ENCODE measurements at places on chromosomes 7 and 10.

DNA sequence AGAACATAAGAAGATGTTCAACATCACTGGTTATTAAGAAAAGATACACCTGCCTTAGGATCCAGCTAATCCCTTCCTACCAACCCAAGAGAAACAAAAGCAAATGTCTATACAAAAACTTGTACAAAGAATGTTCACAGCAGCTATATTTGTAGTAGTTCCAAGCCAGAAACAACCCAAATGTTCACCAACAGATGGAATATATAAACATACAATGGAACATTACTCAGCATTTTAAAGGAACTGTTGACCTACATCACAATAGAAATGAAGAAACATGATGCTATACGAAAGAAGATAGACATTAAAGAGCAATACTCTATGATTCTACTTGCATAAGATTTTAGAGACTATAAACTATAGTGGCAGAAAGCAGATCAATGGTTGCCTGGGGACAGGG lies 149.4 kb downstream of the ZNF438 start:
- no peak for DNase-seq

DNA sequence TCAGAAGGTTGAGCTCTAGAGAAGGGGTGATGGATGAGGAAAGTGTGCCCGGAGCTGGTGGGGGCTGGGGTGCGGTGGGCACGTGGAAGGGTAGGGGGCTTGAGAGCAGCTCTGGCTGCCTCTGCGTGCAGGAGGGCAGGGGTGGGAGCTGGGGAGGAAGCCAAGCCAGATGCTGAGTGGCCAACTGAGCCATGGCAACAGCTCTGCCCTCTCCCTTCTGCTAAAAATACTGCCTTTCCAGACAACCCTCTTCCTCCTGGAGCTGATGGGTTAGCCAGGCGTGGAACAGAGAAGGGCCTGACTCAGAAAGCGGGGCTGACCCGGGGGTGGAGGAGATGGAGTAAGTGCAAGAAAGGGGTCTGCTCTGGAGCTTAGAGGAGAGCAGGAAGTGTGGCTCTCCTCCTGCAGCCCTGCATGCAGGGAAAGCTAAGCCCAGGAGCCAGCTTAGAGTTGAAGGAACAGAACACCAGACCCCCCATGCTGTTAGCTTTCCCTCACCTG lies 114.6 kb upstream of the AGK start:
- no peak for DNase-seq

GRCh38 chr10:17518338-17518737 lies 63.9 kb upstream of the ST8SIA6 start:
- no peak for DNase-seq

- peak; percentile 60 for DNase-seq
Measured at GRCh38 chr10:48634198-48634983, 29.5 kb upstream of the ARHGAP22 start.

- peak; percentile 88 for DNase-seq
Measured at GRCh38 chr10:70664702-70665195, 7.6 kb upstream of the ADAMTS14 start.

- peak; percentile 78 for DNase-seq
Measured at GRCh38 chr7:155296788-155297516, 726 bp upstream of the INSIG1 start.

- DNase-seq, result peak; percentile 18
Measured at GRCh38 chr7:71626206-71626605, 494.3 kb downstream of the GALNT17 start.

GRCh38 chr7:72099784-72100183 lies 312.4 kb downstream of the CALN1 start:
- no peak for DNase-seq

DNA sequence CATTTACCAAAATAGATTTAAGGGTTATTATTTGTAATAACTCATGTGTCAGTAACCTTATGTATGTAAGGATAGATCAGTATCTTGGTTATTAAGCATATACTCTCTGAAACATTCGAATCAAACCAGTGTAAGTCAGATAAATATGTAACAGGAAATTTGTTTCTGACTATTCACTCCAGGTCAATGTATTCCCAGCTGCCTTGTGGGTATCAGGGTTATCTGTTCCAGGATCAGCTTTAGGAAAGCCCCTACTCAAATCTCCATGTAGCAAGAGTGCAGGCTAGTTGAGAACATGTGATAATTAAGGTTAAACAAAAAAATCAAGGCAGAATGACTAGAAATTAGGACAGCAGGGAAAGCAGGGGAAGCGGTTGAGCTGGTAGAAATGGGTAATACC lies 201.7 kb downstream of the AUTS2 start:
- no peak for DNase-seq

DNA sequence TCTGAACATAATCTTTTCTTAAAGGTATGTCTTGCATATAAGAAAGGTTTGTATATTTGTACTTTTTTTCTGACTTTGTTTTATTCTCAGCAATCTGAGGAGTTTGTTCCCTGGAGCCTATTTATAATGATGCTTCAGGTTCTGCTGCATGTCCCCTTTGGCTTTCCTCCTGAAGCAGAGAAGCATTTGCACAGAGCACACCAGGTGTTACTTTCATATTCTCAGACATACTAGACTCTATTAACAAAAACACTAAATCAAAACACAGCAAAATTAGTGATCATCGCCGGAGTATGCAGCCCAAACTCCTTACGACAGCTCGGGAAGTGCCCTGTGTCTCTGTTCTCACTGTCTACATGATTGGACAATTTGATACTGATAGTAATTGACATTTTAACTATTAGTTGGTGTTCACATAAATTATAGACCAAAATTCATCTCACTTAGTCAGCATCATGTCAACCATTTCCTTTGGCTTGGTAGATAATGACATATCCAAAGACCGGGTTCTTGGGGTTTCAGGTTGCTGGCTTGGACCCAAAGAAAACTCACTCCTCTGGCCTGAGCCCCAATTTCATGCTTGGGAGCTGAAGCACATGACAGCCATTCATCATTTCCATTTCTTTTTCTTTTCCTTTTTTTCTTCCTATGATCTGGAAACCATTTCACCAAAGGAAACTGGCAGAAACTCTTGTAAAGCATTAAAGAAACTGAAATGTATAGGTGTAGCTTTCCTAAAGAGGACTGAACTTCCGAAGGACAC lies 400.1 kb upstream of the NRP1 start:
- DNase-seq, result no peak

GRCh38 chr7:74061840-74062539 lies 21.6 kb upstream of the LIMK1 start:
- peak; percentile 95 for DNase-seq

GRCh38 chr10:58909881-58910280 lies 266.6 kb upstream of the PHYHIPL start:
- DNase-seq, result no peak

GRCh38 chr10:75400771-75401568 lies 594 bp downstream of the ZNF503 start:
- peak; percentile 79 for DNase-seq

DNA sequence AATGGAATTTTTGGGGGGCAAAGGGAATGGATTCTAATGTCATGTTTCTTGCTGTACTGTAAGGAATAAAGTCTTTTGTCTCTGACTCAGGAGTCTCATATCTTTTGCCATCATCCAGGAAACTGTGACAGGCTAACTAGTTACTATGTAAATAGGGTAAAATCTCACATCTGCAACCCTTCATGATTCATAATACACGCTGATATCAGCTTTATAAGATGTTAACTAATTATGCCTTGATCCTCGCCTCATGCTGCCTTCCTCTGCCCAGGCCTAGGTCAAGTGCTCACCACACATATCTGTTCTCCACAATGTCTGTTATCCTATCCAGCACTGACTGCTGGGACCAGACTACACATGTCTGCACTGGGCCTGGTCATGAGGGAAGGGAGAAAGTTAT lies 81.3 kb upstream of the CXCL12 start:
- DNase-seq, result no peak

DNA sequence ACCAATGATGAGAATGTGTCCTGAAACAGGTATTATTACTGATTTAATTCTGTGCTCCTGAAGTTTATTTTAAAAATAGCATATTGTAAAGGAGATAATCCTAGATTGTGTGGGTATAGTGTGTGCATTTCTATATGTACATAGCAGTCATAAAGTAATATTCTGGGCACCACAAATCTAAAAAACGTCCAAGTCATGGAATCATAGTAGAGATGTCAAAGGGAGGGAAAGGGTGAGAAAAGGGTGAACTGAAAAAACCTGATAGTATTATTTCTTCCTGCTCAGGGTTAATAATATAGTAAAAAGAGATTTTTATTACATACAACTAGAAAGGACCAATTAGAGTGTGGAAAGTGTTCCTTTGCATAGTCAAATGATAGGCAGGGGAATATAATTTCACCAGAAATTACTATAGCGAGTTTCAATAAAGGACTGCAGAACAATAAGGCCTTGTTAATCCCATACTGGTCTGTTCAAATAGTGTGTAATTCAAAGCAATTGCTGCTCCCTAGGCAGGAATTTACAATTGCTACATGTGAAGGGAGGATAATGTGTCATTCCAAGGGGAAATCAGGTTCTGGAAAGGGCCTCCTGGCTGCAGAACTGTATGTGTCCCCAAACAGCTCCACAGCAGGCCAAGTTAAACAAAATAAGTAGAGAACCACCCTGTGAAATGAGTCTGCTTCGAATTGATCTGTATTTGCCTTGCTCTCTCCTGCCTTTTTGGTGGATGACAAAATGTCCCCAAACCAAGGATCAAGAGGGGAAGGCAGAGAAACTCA lies 42.5 kb upstream of the KMT2E start:
- DNase-seq, result no peak

DNA sequence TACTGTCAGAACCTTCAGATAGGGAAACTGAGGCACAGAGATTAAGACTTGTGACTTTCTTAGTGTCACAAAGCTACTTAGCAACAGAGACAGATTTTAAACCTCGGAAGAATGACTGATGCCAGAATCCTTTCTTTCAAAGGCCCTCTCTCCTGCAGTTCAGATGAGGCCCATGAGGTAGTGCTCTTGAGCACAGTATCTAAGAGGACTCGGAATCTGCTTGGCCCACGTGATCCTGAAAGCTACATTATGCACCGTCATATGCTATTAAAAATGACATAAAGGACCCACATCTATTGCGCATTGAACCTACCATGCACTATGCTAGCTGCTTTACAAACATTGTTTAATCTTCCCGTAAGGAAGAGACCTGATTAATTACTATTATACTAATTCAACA lies 355.9 kb downstream of the SFMBT2 start:
- DNase-seq, result peak; percentile 6

- DNase-seq, result no peak
Measured at GRCh38 chr7:37000511-37000910, 276.2 kb upstream of the AOAH start.

All from AG08396 (cell line).